HCT116 (cell line): ENCODE measurements at places on chromosomes 5 and 9.

GRCh38 chr9:136341769-136342168, 14.4 kb downstream of the GPSM1 start:
- H3K27me3 ChIP-seq = no peaks in the 10 kb centered on the region
- no peaks in the 10 kb centered on the region; the same call in 1 of the 2 replicates for H3K36me3 ChIP-seq
- DNase-seq = no peak
- H3K27ac ChIP-seq = no peak overlapping the region; the same call in 1 of the 2 replicates
- peaks cover 18% of the 10 kb centered on the region; the same call in 1 of the 2 replicates for H3K4me1 ChIP-seq
- H3K4me3 ChIP-seq = no peak overlapping the region

DNA sequence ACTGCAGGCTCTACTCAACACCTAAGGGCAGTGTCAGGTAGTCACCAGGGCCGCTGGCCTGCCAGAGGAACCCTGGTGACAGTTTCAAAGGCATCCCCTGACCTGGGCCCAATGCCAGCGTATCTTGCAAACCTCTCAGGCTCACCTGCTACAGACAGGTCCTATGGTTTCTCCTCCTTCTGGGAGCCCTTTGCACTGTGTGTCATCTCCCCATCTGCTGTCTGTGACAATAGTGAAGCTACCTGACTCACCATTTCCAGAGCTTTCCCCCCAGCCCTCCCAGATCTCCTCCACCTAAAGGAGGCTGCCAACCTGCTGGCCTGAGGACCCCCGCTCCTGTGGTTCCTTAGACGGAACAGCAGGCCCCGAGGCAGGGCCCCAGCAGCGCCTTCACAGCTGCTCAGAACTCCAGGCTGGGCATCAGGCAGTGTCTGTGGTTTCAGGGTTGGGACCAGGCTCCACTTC, 203.1 kb downstream of the FSTL4 start:
- no peak for DNase-seq
- no peak overlapping the region for H3K4me3 ChIP-seq
- H3K27ac ChIP-seq = no peak overlapping the region
- peaks cover 22% of the 10 kb centered on the region for H3K27me3 ChIP-seq

DNA sequence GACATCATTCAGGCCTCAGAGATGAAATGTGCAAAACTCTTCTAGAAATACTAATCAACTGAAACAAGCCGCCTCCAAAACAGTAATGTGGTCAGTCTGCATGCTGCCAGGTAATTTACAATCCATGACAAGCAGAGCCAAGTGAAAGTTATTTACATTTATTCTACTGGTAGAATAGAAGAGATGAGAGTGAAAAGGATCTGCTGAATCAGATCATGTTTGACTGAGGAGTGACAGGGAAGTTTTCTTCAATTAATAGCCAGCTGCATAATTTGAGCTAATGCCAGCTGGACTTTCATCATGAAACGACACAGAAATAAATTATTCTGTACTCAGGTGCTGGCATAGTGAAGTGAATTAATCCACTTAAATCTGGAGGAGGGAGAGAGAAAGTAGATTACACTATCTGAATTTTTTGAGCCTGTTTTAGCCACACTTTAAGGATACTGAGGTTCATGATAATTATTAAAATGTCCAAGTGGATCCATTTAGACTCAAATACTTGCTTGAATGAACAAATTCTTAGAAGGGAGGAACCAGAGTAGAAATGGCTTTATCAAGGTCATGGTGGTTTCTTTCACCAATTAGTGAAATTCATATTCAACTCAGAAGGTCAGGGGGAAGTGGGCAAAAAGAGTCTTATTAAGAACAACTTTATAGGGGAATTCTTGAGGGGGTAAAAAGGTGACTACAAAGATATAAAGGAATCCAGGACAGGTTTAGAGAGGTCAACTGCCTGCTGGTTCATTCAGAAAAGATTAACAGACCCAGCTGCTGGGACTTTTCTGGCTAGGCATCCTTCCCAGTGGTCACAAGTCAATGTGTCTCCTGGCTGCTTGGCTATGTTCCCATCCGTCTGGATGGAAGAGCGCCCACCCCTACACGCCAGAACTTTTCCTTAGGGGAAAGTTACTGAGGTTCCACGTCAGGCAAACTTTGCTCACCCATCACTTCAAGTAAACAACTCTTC, 350.4 kb downstream of the PDE4D start:
- no peak for DNase-seq
- H3K27ac ChIP-seq = no peak overlapping the region
- H3K4me3 ChIP-seq = no peak overlapping the region
- H3K36me3 ChIP-seq = no peaks in the 10 kb centered on the region
- H3K27me3 ChIP-seq = 0 out of 2 replicates have a peak, but pooled peaks cover 3% of the 10 kb centered on the region

DNA sequence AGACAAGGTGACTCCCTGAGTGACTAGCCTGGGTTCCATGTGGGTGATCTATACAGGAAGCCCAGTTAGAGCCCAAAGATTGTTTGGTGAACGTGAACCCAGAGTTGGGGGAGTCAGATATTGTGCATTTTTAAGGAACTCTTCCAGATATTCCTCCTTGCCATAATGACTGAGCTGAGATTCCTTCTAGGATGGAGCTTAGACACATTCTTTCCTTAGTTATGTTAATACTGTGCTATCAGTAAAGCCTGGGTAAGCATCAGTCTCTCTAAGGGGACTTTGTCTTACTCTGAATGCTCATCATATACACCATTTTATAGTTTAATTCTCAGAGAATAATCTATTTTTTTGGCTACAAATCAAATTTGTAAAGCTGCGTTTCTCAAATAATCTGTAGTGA, 68.1 kb downstream of the FOXB2 start:
- DNase-seq = no peak
- H3K36me3 ChIP-seq = no peaks in the 10 kb centered on the region
- H3K4me3 ChIP-seq = no peak overlapping the region
- H3K27ac ChIP-seq = no peak overlapping the region

DNA sequence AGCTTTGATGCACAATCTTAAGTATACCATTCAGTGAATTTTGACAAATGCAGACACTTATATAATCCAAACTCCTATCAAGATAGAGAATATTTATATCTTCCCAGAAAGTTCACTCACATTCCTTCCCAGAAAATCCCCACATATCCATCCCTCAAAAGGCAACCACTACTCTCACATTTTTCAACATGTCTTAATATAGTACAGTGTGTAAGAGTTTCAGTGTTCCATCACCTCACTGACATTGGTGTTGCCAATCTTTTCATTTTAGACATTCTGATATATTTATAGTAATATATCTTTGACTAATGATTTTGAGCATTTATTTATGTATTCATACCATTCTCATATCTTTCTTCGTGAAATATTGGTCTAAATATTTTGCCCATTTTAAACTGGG, 38.1 kb upstream of the JAK2 start:
- H3K36me3 ChIP-seq = no peaks in the 10 kb centered on the region
- no peak overlapping the region for H3K4me3 ChIP-seq
- DNase-seq = no peak
- no peak overlapping the region for H3K27ac ChIP-seq

GRCh38 chr9:121204121-121204520, 2.5 kb upstream of the RAB14 start:
- no peaks in the 10 kb centered on the region for H3K36me3 ChIP-seq
- H3K4me1 ChIP-seq = peaks cover 10% of the 10 kb centered on the region; the same call in 1 of the 2 replicates
- H3K27ac ChIP-seq = no peak overlapping the region
- no peak overlapping the region for H3K4me3 ChIP-seq
- DNase-seq = no peak

DNA sequence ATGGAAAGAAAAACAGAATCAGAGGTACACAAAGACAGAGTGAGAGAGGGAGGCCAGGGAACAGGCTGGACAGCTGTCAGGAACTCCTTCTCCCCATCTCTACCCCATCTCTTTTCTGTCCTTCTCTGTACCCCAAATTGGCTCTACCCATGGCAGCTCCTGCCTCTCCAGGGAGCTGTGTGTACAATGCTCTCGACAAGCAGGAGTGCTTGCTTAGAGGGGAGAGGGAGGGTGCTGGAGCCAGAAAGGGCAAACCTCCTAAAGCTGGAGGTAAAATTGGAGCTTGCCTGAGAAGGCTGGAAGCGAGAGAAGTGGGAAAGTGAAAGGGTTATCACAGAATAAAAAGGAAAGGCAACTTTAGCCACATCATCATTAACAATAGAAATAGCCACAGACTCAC, 6.4 kb downstream of the TPM2 start:
- no peak overlapping the region for H3K4me3 ChIP-seq
- no peak for DNase-seq
- H3K36me3 ChIP-seq = peaks cover 62% of the 10 kb centered on the region; the same call in 1 of the 2 replicates
- no peaks in the 10 kb centered on the region for H3K27me3 ChIP-seq
- H3K27ac ChIP-seq = no peak overlapping the region

- peaks cover 15% of the 10 kb centered on the region; the same call in 1 of the 2 replicates for H3K27me3 ChIP-seq
- no peak overlapping the region for H3K27ac ChIP-seq
- H3K4me1 ChIP-seq = peaks cover 13% of the 10 kb centered on the region
Measured at GRCh38 chr9:114908805-114909448, 21.5 kb downstream of the TNFSF8 start.

DNA sequence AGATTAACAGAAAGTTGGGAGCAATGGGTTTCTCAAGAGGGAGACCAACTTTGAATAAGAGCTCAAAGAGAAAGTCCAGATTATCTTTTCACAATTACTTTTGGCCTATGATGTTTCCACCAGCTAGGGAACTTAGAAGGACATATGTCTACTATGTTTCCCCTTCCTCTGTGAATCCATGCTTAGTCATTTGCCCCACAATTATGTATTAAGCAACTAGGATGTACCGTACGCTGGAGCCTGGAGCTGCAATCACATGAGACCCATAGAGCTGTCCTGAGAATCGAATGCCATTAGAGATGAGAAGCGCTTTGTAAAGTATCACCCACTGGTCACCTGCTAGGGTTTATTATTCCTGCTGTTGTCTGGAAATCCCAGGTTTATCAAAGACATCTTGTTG, 78.8 kb downstream of the PDE6A start:
- H3K4me3 ChIP-seq = no peak overlapping the region
- 0 out of 2 replicates have a peak, but pooled peaks cover 3% of the 10 kb centered on the region for H3K27me3 ChIP-seq
- H3K36me3 ChIP-seq = no peaks in the 10 kb centered on the region
- H3K27ac ChIP-seq = no peak overlapping the region
- DNase-seq = no peak

DNA sequence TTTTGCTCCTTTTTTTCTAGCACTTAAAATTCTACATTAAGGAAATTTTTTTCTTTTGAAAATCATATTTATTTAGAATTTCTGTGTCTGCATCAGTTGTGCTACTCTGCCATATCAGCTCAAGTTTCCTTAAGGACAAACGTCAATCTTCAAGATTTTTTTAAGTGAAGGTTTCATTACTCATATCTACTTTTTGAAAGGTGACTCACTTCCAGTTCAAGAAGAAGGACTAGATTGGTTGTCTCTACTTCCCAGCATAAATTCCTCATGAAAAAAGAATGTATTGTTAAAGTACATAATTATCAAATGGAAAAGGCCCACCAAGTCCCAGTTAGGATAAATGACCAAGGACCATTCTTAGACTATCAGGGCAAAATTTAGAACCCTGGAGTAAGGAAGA, 626.5 kb downstream of the DMRTA1 start:
- no peaks in the 10 kb centered on the region for H3K36me3 ChIP-seq
- H3K4me3 ChIP-seq = no peak overlapping the region
- H3K4me1 ChIP-seq = no peaks in the 10 kb centered on the region
- no peak overlapping the region for H3K27ac ChIP-seq
- H3K27me3 ChIP-seq = no peaks in the 10 kb centered on the region
- no peak for DNase-seq

DNA sequence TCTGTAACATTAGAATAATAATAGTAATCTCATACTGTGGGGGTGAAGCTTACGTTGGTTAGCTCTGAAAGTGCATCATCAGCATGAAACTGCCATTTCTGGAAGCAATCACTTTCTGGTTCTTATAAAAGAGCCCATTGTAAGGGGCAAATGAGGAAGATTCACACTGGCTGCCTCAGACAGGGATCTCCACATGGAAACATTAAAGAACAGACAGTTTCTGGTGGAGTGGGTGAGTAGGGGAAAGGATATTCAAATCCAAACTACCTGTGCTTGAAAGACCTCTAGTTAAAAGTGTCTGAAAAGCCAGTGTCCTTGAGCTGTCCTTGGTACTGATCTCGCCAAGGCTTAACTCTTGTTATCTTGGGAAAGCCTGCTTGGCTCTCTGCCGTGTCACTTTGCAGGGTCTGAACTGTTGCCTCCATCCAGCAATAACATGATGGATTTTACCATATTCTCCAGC, 19.1 kb upstream of the SLC31A2 start:
- H3K27ac ChIP-seq = no peak overlapping the region
- H3K4me1 ChIP-seq = no peaks in the 10 kb centered on the region
- peaks cover 23% of the 10 kb centered on the region; the same call in 1 of the 2 replicates for H3K27me3 ChIP-seq
- no peak for DNase-seq
- no peaks in the 10 kb centered on the region for H3K36me3 ChIP-seq

GRCh38 chr5:149466457-149466972, 84.7 kb downstream of the CSNK1A1 start:
- no peak for DNase-seq
- H3K4me1 ChIP-seq = peaks cover 11% of the 10 kb centered on the region; the same call in 1 of the 2 replicates
- no peaks in the 10 kb centered on the region for H3K36me3 ChIP-seq
- H3K27me3 ChIP-seq = no peaks in the 10 kb centered on the region
- H3K4me3 ChIP-seq = peak overlapping the region; percentile 27; the same call in 1 of the 2 replicates

GRCh38 chr5:68534956-68535520, 319.5 kb downstream of the PIK3R1 start:
- no peaks in the 10 kb centered on the region for H3K27me3 ChIP-seq
- H3K4me1 ChIP-seq = no peaks in the 10 kb centered on the region
- no peaks in the 10 kb centered on the region for H3K36me3 ChIP-seq
- DNase-seq = no peak
- no peak overlapping the region for H3K4me3 ChIP-seq

DNA sequence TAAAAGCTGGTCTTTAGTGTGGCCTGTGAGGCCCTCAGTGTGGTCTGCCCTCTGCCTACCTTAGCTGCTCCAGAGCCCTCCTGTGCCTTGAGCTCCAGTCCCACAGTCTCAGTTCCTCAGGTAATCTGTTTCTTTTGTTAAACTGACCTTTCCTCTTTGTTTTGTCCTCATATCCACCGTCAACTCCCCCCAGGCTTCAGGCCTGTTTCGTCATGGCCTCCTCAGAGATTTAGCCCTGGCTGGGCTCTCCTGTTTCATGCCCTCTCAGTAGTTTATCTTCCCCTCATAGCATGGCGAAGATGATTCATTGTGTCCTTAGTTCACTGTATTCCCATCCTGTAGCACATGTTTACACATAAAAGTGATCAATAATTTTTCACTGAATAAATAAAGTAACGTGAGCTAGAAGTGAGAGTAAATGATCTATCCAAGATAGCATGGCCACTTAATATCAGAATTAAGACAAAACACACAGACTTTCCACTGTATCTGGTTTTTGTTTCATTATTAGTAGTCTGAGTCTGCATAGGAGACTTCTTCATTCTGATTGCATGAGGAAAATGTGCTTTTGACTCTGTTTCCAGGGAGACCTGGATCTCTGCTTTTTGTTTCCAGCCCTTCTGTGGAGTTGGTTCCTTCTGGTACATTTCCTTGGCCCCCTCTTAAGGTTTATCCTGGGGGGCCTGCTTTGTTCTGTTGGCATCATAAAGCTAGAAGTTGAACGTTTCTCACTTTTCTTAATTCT, 70.5 kb downstream of the SNX24 start:
- no peak overlapping the region for H3K27ac ChIP-seq
- DNase-seq = no peak
- no peaks in the 10 kb centered on the region for H3K27me3 ChIP-seq
- no peaks in the 10 kb centered on the region for H3K36me3 ChIP-seq
- H3K4me1 ChIP-seq = no peaks in the 10 kb centered on the region

GRCh38 chr5:7361593-7361992, 34.3 kb upstream of the ADCY2 start:
- no peaks in the 10 kb centered on the region for H3K36me3 ChIP-seq
- no peaks in the 10 kb centered on the region for H3K27me3 ChIP-seq
- H3K27ac ChIP-seq = no peak overlapping the region
- H3K4me1 ChIP-seq = no peaks in the 10 kb centered on the region
- H3K4me3 ChIP-seq = no peak overlapping the region
